ENCODE measurements at places on chromosomes 12 and 14. TPM values are rescaled to one million over a fixed set of nuclear protein-coding genes. Genes with fewer than 3 reads are reported as not detected.
A peak's percentile ranks its signal among the peaks of the same experiment; 100 is the strongest.

- DNase-seq, result no peak
These were observed 15.6 kb upstream of the DYNC1H1 start for GRCh38 chr14:101948666-101949216.

GRCh38 chr12:68793975-68794652, 13.9 kb upstream of the MDM2 start:
- DNase-seq, result no peak

GRCh38 chr14:31944256-31945073, 132.6 kb upstream of the ARHGAP5 start:
- DNase-seq, result no peak

DNA sequence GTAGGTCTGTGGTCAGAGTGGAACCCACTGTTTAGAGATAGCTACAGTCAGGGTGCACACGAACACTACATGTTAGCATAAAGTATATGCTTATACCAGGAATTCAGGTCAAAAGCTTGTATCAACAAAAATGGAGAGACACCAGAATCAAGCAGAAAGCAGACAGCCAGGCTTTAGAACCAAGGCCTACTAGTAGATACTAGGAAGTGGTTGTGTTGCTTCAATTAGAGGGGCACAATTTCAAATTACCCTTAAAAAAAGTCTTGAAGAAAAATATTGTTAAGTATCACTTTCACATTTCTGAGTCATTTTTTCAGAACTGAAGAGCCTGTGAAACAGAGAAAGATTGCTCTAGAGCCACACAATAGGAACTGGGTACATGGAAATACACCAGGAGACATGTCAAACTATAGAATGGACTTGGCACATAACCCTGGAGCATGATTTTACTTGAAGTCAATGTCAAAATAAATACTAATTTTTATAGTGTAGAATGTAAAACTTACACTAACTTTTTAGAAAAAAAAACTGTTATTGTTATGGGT, 41.6 kb downstream of the LRRC9 start:
- no peak for DNase-seq

- no peak for DNase-seq
These were observed 461.1 kb downstream of the LRIG3 start for GRCh38 chr12:58459191-58459590.

GRCh38 chr14:64298773-64299172, 4.6 kb upstream of the ESR2 start:
- no peak for DNase-seq

- no peak for DNase-seq
These were observed 2.5 kb upstream of the ALDH2 start for GRCh38 chr12:111764120-111764821.

DNA sequence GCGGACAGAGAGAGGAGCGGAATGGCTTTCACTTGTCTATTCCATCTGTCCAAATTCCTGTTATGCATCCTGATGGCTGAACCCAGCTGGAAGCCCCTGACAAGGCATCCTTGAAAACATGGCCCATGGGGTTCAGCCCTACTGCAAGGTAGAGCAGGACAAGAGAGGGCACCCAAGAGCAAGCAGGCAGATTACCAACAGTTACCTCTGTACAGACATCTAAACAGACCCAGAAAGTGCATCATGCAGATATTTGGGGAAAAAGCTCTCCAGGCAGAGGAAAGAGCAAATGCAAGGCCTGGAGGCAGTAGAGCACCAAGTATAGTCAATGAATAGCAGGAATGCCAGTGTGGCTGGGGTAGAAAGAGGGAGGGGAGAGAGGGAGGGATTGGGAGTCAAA, 407.5 kb downstream of the PCNX1 start:
- no peak for DNase-seq

Gene CISTR
- total RNA-seq, result not detected

DNA sequence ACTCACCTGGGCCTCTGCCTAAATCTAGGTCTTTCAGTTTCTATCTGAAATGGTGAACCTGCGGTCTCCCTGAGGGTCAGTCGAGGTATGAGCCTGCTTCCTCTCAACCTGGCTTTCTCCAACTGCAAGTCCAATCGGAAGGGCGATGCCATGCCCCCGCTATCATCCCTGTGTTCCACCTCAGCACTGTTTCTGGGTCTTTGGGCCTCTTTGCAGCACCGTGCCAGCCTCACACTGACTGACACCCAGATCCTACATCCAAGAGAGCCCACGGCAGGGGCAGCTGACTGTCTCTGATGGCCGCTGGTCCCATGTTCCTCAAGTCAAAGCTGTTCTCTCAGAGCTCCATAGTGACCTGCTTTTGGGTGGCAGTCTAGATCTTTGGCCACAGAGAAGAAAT, 120.7 kb downstream of the PAPOLA start:
- DNase-seq, result no peak

DNA sequence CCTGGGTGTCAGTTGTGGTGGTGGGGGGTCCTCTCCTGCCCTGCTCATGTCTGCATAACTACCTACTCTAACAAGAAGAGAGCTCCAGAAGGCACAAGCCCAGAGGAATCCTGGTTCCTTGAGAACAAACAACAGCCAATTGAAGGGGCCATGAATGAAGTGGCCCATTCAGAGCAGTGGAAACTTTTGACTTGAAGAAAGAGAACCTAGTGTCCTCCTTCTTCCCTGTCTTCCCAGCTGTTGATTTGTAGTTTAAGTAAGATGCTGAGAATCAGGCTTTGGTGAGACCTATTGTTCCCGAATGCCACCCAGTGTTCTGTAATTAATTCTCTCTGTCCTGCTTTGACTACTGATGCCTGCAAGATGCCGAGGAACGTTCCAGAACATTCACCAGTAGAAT, 79.2 kb downstream of the C14orf132 start:
- DNase-seq, result no peak

Gene LRRIQ1
- 4.2 TPM for total RNA-seq

- DNase-seq, result no peak
These were observed 414.0 kb downstream of the CCDC91 start for GRCh38 chr12:28604240-28604639.

- no peak for DNase-seq
These were observed 16.4 kb upstream of the SRP54 start for GRCh38 chr14:34966413-34966812.

DNA sequence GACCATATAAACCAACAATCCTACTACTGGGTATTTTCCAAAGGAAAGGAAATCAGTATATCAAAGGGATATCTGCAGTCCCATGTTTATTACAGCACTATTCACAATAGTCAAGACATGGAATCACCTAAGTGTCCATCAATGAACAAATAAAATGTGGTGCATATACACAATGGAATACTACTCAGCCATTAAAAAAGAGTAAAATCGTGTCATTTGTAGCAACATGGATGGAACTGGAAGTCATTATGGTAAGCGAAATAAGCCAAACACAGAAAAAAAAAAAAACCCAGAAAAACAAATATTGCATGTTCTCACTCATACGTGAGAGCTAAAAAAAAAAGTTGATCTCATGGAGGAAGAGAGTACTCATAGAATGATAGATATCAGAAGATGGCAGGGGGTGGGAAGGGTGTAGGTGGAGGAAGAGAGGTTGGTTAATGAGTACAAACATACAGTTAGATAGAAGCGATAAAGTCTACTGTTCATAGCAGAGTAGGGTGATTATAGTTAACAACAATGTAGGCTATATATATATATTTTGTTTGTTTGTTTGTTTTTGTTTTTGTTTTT, 49.3 kb downstream of the BCAT1 start:
- DNase-seq, result no peak

DNA sequence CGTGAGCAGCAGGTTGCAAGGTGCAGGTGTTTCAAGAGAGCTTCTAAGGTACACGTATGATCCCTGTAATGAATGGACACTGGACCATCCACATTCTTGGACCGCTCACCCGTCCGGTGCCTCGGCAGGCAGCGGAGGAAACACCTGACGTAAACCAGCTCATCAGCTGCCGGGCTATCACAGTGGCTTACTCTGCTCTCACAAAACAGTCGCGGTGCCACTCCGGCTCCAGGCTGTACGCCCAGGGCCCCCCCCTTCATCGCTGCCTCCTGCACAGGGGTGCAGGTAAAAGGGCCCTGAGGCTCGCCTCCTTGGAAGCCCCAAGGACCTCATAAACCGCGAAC, 436 bp downstream of the VPS33A start:
- DNase-seq, result peak; percentile 39

Gene DDN
- 0.10 TPM for total RNA-seq

Gene NINJ2
- total RNA-seq, result 19.3 TPM

Gene GALNT8
- not detected for total RNA-seq

Measured in PC-9 (cell line).